ENCODE measurements at places on chromosomes 2 and 18.
A peak's percentile ranks its signal among the peaks of the same experiment; 100 is the strongest.

DNA sequence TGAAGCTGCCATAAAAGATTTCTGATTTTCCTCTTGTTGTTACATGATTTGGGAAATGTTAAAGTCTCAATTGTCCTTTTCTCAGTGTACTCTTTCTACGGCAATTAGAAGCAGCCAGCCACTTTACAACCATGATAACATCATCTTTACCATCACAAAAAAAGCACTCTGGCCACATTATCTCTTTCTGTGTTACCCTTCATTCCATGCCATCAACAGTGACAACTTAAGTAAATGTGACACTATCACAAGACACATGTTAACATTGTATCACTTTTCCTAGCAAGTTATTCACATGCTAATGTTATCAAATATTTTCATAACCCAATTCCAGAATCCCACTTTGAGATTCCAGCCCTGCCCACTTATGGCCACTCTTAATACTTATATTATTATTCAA is 131.2 kb downstream of the TMX3 start:
- DNase-seq, result no peak

DNA sequence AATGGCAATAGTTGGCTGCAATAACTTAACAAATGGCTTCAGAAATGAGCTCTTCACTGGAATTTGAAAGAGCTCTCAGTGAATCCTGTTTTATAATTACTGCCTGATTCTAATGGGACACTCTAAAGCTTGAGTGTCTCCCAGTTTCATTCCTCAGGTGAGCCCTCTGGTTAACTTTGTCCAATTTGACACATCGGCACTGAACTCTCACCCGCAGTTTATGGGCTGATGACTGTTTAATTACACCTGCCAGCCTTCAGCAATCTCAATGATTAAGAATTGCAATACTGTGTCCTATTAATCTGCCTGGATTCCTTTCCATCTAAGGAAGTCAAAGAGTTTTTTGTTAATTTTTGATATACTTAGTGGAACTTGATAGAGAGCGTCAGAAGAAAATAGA is 110.7 kb upstream of the NABP1 start:
- no peak for DNase-seq

GRCh38 chr2:234437642-234438304 is 59.1 kb downstream of the ARL4C start:
- DNase-seq, result no peak

DNA sequence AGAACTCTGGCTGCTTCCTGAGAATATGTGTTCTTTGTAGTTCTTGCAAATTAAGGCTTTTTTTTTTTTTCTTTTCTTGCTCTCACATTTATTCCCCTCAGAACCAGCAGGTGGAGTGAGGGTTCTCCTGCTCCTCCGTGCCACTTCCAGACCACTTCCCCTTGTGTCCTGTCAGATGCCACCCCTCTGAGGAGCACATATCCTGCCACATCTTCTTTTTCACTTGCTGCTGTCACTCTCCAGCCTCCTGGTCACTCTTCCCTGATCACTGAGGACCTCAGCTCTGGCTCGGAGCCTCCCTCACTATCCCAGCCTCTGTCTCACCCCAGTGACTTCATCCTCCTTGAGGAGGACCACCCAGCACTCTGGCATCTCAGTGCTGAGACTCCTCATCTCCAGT is 100.5 kb downstream of the TACR1 start:
- no peak for DNase-seq

- no peak for DNase-seq
These were observed 133.9 kb upstream of the GCFC2 start for GRCh38 chr2:75844651-75845050.

DNA sequence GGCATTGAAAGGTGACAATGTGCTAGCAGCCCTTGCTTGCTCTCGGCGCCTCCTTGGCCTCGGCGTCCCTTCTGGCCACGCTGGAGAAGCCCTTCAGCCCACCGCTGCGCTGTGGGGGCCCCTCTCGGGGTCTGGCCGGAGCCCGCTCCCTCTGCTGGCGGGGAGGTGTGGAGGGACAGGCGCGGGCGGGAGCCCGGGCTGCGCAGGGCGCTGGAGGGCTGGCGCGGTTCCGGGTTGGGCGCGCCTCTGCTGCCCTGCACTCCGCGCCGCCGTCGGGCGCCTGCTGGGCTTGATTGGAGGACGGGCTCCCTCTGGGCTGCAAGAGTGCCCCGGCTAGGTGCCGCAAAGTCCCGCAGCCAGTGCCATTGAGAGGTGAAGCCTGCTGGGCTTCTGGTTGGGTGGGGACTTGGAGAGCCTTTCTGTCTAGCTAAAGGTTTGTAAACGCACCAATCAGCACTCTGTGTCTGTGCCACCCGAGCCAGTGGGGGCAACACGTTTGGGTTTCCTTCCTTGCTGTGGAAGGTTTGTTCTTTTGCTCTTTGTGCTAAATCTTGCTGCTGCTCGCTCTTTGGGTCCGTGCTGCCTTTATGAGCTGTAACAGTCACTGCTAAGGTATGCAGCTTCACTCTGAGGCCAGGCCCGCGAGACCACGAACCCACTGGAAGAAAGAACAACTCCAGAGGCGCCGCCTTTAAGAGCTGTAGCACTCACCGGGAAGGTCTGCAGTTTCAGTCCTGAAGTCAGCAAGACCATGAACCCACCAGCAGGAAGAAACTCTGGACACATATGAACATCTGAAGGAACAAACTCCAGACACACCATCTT is 14.8 kb upstream of the IMP4 start:
- DNase-seq, result no peak

- no peak for DNase-seq
These were observed 1.1 kb downstream of the EEF1B2 start for GRCh38 chr2:206160807-206161179.

DNA sequence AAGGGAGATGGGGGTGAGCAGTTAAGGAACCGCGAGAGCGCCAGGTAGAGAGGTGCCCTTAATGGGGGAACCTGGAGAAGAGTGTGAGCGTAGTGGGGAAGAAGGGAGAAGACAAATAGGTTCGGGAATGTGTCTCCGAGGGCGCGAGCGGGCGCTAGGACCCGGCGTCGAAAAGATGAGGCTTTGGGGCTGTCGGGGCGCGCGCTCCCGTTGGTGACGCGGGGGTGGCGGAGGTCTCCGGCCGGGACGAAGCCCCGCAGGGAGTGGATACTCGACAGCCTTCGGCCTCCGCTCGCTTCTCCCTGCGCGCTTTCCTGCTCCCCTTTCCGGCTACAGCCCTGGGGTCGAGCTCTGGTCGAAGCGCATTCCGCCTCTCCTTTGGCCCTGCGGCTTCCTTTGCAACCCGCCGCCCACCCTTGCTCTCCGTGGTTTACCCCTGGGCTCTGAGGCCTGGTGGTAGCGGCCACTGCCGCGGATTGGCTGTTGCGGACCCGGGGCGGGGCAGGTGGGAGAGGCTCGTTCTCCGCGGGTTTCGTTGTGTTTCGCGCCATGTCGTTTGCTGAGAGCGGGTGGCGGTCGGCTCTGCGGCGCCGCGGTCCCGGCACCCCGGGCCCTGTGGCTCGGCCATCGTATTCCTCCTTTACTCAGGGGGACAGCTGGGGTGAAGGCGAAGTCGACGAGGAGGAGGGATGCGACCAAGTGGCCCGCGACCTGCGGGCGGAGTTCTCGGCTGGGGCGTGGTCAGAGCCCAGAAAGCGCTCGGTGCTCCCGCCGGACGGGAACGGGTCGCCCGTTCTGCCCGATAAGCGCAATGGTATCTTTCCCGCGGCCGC is at the start of gene ARL6IP6:
ARL6IP6 (plus strand) TSS at position 545 of the 833 bp plus-strand sequence; CDS start at position 550, 5 bp downstream.
- peak; percentile 92 for DNase-seq

DNA sequence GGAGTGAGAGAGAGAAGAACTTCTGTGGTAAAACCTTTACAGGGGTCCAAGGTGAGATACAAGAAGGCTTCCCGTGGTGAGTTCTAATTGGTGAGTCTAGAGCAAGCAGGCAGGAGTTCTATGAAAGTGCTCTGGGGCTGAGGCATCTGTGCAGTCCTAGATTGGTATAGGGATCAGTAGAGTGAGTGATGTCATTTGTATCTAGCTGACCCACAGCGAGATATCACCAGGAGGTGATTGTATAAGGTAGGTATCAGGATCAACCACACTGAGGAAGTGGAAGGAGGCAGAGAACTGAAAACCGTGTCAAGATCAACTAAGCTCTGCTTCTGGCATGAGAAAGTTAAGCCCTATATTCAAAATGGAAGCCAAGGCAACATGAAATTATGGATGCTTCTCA is 1648.9 kb upstream of the TMEFF2 start:
- no peak for DNase-seq

DNA sequence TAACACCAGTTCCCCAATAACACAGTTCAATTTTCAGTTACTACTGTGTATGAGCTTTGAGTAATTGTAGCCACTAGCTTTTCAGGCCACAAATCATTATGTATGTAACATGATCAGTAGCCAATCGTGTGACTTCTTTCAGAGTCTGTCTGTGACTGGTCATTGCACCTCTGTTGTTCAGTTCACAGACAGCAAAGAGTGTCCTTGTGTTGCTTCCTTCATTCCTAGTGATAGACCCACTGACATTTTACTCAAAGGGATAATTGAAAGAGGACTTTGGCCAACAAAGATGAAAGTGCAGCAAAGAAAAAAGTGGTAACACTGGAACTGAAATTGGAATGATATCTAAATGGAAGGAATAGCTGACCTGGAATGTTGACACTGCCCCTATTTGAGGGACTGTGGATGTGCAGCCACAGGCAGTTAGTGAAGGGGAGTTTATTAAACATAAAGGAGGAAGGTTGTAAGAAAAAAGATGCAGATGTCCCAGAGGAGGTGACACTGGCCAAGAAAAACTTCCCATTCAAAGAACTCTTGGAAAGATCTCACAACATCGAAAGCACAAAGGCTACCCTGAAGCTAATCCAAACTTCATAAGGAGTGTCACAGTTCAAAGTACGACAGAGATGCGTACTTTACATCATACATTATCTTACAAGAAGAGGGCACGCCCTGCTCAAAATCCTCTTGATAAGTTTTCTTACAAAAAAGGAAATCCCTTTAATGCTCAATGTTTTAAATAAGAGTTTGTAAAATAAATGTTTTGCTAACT is 19.3 kb downstream of the TTC39C start:
- no peak for DNase-seq

DNA sequence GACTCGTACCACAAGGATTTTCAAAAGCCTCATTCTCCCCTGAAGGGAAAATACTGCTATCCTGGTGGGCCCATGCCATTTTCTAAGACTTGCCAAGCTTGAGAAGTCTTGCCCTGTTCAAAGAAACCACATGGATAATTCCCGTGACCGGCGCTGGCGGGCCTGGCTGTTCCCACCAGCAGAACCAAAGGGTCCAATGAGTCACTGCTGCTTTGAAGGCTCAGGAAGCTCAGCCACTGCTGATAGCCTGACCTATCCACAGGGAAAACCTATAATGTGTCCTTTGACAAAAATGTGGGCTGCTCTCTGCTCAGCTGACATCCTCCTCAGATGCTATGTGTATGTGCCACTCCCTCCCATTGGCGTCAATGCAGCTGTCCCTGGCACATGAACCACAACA is 137.9 kb upstream of the RAB12 start:
- DNase-seq, result no peak

DNA sequence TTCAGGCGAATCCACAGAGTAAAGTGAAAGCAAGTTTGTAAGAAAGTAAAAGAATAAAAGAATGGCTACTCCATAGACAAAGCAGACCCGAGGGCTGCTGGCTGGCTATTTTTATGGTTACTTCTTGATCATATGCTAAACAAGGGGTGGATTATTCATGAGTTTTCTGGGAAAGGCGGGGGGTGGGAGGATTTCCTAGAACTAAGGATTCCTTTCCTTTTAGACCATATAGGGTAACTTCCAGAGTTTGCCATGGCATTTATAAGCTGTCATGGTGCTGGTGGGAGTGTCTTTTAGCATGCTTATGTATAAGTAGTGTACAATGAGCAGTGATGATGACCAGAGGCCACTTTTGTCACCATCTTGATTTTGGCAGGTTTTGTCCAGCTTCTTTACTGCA is 59.8 kb downstream of the SLC4A3 start:
- DNase-seq, result no peak

GRCh38 chr2:237185553-237185925 is 99.8 kb downstream of the COPS8 start:
- DNase-seq, result no peak

- no peak for DNase-seq
These were observed 94.3 kb downstream of the ADCYAP1 start for GRCh38 chr18:998936-999335.

- no peak for DNase-seq
These were observed 18.7 kb downstream of the MEMO1 start for GRCh38 chr2:31992025-31992579.

DNA sequence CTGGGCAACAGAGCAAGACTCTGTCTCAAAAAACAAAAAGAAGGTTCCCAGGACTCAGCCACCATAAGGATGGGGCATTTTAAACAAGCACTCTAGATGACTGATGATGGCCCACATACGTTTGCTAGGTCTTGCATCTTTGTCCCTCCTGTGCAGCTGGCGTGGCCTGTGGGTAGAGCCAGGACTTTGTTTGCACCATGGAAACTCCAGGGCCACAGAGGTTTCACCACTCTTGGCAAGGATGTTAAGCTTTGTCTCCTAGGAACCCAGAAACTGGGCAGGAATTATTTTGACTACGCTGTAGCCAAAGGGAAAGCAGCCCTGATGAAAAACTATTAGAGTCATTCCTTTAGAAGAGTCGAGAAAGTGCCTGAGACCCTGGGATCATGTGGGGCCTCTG is 75.3 kb upstream of the STPG4 start:
- no peak for DNase-seq

GRCh38 chr2:150735894-150736498 is 248.5 kb upstream of the RND3 start:
- no peak for DNase-seq

DNA sequence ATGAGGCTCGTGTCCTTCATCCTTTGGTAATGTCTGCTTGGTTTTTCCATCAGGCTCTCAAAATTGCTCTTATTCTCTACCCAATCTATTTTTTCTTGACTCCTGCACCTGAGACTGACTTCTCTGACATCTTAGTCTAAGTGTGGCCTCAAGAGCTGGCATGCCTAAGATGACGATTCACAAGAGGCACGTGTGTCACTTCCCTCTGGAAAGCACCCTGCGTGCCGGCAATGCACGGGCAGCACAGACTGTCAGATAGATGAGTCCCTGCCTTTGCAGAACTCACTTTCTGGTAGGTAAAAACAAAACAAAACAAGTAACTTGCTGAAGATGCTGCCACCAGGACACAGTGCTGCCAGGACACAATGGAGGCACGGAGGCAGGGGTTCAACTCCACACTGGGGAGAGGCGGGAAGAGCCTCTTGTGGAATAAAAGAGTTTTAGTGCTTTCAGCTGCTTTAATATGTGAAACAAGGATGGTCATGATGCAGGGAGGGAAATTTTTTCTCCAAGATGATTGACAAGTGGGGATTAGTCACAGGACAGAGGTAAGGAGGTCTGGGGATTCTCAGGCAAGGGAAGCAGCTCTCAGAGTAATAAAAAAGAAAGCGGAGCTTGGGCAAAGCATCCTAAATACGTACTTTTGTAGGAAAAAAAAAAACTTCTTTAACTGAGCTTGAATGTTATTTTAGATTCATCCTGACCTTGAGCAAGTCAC is 27.3 kb downstream of the CYB5A start:
- no peak for DNase-seq

DNA sequence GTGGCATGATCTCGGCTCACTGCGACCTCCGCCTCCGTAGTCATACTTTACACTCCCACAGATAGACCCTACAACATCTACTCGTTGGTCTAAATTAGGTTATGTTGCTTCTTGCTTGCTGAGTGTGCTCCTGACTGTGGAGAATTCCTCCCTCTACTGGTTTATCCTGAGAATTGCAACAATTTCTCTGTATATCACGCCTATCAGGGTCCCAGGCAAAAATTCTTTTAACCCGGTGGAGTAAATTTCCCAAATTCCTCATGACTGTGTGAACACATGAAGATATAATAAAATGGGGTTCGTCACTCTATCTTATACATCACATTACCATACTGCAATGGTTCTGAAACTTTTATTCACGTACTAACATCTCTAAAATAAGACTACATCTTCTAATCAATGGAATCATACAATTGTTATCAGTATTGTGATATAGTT is 156.7 kb downstream of the EVA1A start:
- DNase-seq, result no peak
